ENCODE measurements at places on chromosomes 3 and 15.
A peak's percentile ranks its signal among the peaks of the same experiment; 100 is the strongest.

GRCh38 chr3:10263646-10264363, 15.5 kb downstream of the TATDN2 start:
- H3K27me3 ChIP-seq = no peaks in the 10 kb centered on the region
- peak overlapping the region; percentile 80 for H3K4me3 ChIP-seq
- H3K27ac ChIP-seq = peak overlapping the region; percentile 78
- peak; percentile 74 for DNase-seq

DNA sequence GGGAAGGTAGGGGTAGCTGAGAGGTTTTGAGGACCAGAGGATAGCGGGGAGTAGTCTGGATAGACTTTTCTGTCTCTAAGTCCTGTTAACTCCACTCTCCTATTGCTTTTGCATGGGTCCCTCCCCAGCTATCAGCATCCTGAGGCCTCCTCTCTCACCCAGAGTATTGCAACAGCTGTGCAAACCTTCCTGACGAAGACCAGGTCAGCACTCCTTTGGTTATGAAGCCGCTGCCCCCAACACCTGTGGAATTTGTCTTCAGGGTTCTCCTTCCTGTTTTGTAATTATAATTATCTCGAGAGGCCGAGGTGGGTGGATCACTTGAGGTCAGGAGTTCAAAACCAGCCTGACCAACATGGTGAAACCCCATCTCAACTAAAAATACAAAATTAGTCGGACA, 24.8 kb downstream of the TYRO3 start:
- no peak overlapping the region for H3K4me3 ChIP-seq
- DNase-seq = no peak
- H3K4me1 ChIP-seq = peaks cover 13% of the 10 kb centered on the region
- H3K27ac ChIP-seq = no peak overlapping the region
- H3K36me3 ChIP-seq = no peaks in the 10 kb centered on the region

DNA sequence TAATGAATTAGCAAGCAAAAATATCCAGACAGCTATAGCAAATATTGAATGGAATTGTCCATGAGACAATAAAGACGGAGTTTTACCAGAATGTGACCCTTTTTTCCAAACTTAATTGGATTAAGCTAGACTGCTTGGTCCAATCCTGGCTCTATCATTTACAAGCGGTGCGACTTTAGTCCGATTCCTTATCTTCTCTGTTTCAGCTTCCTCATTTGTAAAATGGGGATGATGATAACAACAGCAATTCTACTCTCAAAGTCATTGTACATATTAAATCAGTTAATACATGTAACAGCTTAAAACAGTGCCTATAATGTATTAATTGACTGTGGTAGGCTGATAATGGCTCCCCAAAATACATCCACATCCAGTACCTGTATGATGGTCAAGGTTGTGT, 62.1 kb upstream of the CRBN start:
- no peaks in the 10 kb centered on the region for H3K36me3 ChIP-seq
- H3K27me3 ChIP-seq = no peaks in the 10 kb centered on the region
- no peak overlapping the region for H3K4me3 ChIP-seq
- no peak for DNase-seq
- no peaks in the 10 kb centered on the region for H3K4me1 ChIP-seq
- no peak overlapping the region for H3K27ac ChIP-seq

GRCh38 chr3:184574515-184575417, 13.2 kb downstream of the EPHB3 start:
- H3K36me3 ChIP-seq = no peaks in the 10 kb centered on the region
- no peak overlapping the region for H3K4me3 ChIP-seq
- H3K27ac ChIP-seq = no peak overlapping the region
- peaks cover 7% of the 10 kb centered on the region for H3K27me3 ChIP-seq
- H3K4me1 ChIP-seq = no peaks in the 10 kb centered on the region

DNA sequence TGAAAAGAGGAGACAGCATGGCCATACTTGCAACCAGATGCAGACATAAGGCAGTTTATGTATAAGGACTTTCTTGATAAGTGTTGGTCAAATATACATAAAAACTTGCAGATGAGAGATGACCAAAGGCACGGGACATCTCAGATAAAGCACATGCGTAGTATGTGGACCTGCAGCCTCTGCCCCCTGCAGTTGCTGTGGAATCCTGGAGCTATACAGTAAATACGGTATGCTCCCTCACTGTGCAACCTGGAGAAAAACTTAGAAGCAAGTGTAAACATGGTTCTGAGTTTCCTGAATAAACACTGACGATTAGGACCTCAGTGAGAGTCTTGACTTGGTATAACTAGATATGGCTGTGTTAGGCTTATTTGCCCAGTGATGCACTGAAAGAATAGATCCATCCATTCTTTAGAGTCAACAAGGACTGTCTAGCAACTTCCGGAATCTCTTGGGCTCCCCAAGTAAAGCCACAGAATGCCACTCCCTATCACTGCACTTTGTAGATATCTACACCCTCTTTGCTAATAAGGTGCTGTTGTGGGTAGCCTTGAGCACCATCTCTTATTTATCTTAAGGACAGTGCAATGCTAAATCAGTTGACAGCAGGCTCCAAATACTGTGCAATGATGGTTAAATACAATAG, 40.2 kb downstream of the GJD2 start:
- no peak for DNase-seq
- no peaks in the 10 kb centered on the region for H3K4me1 ChIP-seq
- no peaks in the 10 kb centered on the region for H3K27me3 ChIP-seq
- H3K36me3 ChIP-seq = no peaks in the 10 kb centered on the region

DNA sequence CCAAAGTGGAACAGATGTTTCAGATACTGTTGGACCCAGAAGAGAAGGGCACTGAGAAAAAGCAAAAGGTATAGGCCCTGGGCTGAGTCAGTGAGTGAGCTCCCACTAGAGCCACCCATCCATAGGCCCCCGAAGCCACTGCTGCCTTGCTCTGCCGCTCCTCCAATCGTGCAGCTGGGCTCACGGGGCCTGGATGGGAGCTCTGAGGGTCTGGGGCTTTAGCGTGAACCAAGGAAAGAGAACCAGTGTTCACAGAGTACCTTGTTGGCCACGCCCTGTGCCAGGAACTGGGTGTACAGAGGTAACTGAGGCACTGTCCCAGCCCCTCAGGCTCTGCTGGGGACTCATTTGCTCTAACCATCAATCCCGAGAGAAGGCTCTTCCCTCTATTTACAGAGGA, 4.7 kb downstream of the UNC45A start:
- no peak overlapping the region for H3K4me3 ChIP-seq
- H3K27ac ChIP-seq = no peak overlapping the region
- DNase-seq = no peak
- H3K27me3 ChIP-seq = no peaks in the 10 kb centered on the region

- no peak overlapping the region for H3K4me3 ChIP-seq
- H3K27me3 ChIP-seq = peaks cover 2% of the 10 kb centered on the region
- DNase-seq = no peak
- no peaks in the 10 kb centered on the region for H3K36me3 ChIP-seq
These were observed 179.3 kb downstream of the POTEB3 start for GRCh38 chr15:21260966-21261395.

- no peaks in the 10 kb centered on the region for H3K27me3 ChIP-seq
- no peaks in the 10 kb centered on the region for H3K36me3 ChIP-seq
- no peak overlapping the region for H3K4me3 ChIP-seq
- DNase-seq = no peak
- H3K4me1 ChIP-seq = no peaks in the 10 kb centered on the region
These were observed 118.9 kb downstream of the MAGI1 start for GRCh38 chr3:65919826-65920225.

GRCh38 chr15:90870354-90871138, 2.2 kb downstream of the FURIN start:
- H3K27ac ChIP-seq = no peak overlapping the region
- H3K27me3 ChIP-seq = no peaks in the 10 kb centered on the region
- H3K36me3 ChIP-seq = no peaks in the 10 kb centered on the region

- H3K36me3 ChIP-seq = no peaks in the 10 kb centered on the region
- peaks cover 15% of the 10 kb centered on the region for H3K4me1 ChIP-seq
- DNase-seq = no peak
- H3K27ac ChIP-seq = no peak overlapping the region
- peaks cover 75% of the 10 kb centered on the region for H3K27me3 ChIP-seq
These were observed 8.5 kb upstream of the ONECUT1 start for GRCh38 chr15:52798529-52799101.

- no peak for DNase-seq
- H3K4me3 ChIP-seq = no peak overlapping the region
- H3K4me1 ChIP-seq = peaks cover 17% of the 10 kb centered on the region
These were observed 80.9 kb downstream of the TNIK start for GRCh38 chr3:171379281-171379680.

- no peak for DNase-seq
- H3K4me3 ChIP-seq = no peak overlapping the region
- no peaks in the 10 kb centered on the region for H3K27me3 ChIP-seq
- H3K4me1 ChIP-seq = peaks cover 26% of the 10 kb centered on the region
- no peaks in the 10 kb centered on the region for H3K36me3 ChIP-seq
These were observed 70.9 kb upstream of the PLXNA1 start for GRCh38 chr3:126912027-126912422.

DNA sequence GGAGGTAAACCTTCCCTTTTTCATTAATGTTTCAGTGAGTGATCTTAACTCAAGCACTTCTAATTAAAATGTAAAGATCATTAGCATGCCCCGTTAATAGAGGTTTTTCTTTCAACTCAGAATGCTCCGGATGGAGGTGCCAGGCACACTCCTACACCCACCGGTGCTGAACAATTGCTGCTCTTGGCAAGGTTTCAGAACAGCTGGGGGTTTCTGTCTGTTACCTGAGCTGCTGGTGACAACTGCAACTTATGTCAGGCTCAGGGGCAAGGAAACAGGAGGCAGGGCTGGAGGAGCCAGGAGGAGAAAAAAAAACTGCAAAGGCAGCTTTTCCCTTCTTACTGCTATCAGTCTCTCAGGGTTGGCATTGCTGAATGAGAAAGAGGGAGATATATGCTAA, 250.1 kb downstream of the DIPK2A start:
- H3K36me3 ChIP-seq = no peaks in the 10 kb centered on the region
- no peaks in the 10 kb centered on the region for H3K27me3 ChIP-seq
- H3K27ac ChIP-seq = no peak overlapping the region
- no peak for DNase-seq
- H3K4me1 ChIP-seq = no peaks in the 10 kb centered on the region

DNA sequence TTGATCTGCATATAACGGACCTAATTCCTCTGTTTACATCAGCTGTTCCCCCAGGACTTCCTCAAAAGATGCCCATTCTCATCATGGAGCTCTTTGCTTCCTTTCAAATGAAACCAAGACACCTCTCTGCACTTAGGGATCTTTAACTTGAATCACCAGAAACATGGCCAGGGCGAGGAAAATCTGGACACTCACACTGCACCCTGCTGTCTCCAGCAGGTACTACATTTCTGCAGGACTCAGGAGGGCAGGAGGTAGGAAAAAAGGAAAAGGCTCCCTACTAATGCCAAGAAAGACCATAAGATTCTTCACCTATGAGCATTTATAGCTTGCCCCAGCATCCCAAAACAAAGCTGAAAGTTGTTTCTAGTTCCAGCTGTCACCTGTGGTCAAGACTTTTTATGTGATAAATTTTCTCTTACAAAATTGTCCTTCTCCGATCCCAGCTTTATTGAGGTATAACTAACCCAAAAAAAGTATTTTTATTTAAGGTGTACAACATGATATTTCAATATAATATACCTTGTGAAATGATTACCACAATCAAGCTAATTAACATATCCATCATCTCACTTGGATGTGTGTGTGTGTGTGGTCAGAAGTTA, 87.3 kb upstream of the C15orf61 start:
- no peak overlapping the region for H3K27ac ChIP-seq
- no peaks in the 10 kb centered on the region for H3K27me3 ChIP-seq
- no peaks in the 10 kb centered on the region for H3K36me3 ChIP-seq
- H3K4me1 ChIP-seq = no peaks in the 10 kb centered on the region

DNA sequence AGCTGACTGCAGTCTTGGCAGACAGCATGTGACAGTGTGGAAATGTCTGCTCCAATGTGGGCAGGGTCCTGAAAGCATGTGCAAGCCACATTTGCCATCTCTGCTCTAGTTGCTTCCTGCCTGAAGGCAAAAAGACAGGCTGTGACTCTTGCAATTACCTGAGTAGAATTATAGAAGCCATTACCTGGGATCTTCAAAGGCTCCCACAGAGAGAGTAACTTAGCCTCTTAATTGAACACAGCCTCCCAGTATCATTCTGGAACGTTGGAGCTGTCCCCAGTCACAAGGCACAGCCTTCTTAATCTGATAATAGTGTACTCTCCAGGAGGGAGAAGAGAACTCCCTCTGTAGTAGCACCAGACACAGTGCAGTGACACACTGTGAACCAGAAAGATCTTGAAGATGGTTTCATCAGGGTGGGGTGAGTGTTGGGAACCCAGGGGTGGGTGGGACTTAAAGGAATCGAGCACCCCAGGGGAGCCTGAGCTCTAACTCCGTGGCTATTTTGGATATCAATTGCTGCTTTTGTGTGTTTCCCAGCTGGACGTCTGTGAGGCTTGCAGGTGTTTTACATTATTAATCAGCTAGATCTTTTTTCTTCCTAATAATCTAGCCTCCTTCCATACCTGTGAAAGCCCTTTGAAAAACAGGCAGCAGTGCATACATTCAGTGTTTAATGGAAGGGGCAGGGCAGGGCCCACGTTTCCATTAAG, 40.6 kb upstream of the GLCE start:
- H3K36me3 ChIP-seq = no peaks in the 10 kb centered on the region
- H3K4me1 ChIP-seq = no peaks in the 10 kb centered on the region
- no peak overlapping the region for H3K27ac ChIP-seq
- no peak overlapping the region for H3K4me3 ChIP-seq
- no peaks in the 10 kb centered on the region for H3K27me3 ChIP-seq

DNA sequence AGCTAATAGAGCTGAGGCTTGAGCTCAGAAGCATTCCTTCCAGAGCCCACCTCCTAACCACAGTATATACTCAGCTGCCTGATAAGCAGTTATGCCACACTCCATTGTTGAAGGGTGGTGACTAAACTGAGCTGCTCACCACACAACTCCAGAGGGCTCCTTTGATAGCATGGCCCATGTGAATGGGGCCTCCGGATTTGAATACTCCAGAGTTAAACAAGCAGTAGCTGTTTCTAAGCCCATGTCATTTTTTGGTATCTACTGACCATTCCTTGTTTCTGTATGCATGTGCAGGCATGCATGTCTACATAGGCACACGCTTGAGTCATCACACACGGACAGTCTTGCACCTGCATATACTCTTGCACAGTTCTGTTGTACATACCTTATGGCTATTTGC, 28.9 kb downstream of the IGSF10 start:
- no peaks in the 10 kb centered on the region for H3K36me3 ChIP-seq
- no peak overlapping the region for H3K4me3 ChIP-seq
- DNase-seq = no peak

GRCh38 chr3:69020424-69020823, 6.9 kb upstream of the EOGT start:
- no peaks in the 10 kb centered on the region for H3K27me3 ChIP-seq
- DNase-seq = peak; percentile 34
- peaks cover 31% of the 10 kb centered on the region for H3K36me3 ChIP-seq
- H3K4me1 ChIP-seq = no peaks in the 10 kb centered on the region
- H3K27ac ChIP-seq = no peak overlapping the region

- H3K4me1 ChIP-seq = no peaks in the 10 kb centered on the region
- H3K27ac ChIP-seq = no peak overlapping the region
- no peak for DNase-seq
- no peaks in the 10 kb centered on the region for H3K27me3 ChIP-seq
- H3K36me3 ChIP-seq = no peaks in the 10 kb centered on the region
- H3K4me3 ChIP-seq = no peak overlapping the region
These were observed 283.4 kb upstream of the LYSMD4 start for GRCh38 chr15:100016632-100017031.

- H3K27me3 ChIP-seq = no peaks in the 10 kb centered on the region
- H3K4me1 ChIP-seq = peaks cover 6% of the 10 kb centered on the region
- no peak for DNase-seq
- no peak overlapping the region for H3K27ac ChIP-seq
- peaks cover 5% of the 10 kb centered on the region for H3K36me3 ChIP-seq
These were observed 37.2 kb downstream of the GOLGA6A start for GRCh38 chr15:74045184-74045583.

- no peak overlapping the region for H3K4me3 ChIP-seq
- no peak for DNase-seq
- H3K36me3 ChIP-seq = no peaks in the 10 kb centered on the region
- H3K4me1 ChIP-seq = no peaks in the 10 kb centered on the region
These were observed 69.3 kb downstream of the CDC25A start for GRCh38 chr3:48118928-48119327.
